ENCODE measurements at places on chromosomes 7 and 10. TPM values are rescaled to one million over a fixed set of nuclear protein-coding genes. Genes with fewer than 3 reads are reported as not detected.

DNA sequence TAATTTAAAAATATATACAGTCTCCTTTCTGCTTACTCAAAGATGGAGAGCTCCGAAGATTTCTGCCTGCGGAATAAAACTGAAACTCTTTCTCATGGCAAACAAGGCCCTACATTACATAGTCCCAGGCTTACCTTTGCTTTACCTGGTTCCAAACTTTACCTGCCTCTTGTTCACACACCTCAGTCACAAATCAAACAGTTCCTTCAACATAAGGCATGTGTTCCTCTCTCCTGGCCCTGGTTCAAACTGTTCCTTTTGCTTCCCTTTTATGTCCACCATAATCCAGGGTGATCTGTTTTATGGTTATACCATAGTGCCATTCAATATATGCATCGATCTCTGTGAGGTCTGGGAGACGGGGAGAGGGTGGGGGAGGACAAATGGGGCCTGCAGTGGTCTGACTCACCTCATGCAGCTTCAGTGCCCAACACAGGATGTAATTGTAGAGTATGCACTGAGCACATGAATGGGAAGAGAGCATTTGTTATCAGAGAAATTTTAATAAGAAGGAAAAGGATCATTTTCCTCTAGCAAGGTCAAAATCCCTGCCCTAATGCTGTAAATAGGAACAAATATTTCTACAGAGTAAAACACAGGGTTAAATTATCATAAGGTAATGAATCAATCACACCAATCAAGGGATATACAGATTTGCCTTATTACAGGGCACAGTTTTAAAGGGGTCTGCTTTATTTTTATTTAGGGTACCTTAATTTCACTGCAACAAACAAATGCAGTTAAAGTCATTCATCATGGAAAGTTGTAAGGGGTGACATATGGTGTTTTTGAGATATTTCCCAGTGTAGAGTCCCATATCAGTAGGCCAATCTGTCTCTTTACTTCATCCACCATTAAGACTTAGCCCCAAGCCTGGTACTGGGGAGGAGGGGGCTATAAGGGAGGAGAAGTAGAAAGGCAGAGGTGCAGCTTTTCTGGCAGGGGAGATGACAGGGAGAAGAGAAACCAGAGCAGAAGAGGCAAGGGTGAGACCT is 88.8 kb upstream of the PDE1C start:
- no peak for DNase-seq

GRCh38 chr7:14635955-14636354 is 266.6 kb downstream of the DGKB start:
- no peak for DNase-seq

GRCh38 chr10:14074062-14074884 is 256.5 kb downstream of the FRMD4A start:
- DNase-seq, result peak; percentile 57

DNA sequence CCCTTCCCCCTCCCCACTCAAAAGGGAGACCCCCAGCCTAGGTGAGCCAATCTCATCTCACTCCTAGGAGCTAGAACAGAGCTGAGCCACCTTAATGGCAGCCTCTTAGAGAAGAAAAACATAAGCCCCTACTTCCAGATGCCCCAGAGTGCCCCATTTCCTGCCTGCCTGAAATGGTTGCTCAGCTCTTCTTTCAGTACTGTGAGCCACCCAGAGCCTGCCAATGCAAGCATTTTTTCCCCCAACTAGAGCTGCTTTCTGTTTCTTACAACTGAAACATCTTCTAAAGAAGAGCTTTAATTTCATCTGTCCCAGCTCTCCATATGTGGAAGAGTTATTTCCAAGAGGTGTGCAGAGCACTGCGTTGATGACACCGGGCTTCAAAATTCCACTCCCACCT is 136.7 kb downstream of the PLPP4 start:
- DNase-seq, result no peak

DNA sequence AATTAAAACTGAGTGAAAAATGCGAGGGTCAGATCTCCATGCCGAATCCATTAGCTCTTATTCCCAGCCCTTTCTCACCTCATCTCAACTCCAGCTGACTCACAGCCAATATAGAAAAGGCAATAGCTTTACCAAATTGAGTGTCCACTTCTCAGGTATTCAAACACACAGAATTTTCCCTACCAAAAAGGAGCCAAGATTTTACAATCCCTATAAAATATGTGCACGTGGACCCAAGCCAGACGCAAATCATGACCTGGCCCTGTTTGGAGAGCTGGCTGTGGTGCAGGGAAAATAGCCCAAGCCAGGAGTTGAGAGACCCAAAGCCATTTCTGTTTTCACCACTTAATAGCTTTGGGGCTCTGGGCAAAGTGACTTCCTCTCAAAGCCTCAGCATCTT is 379.7 kb upstream of the AUTS2 start:
- DNase-seq, result no peak

The MBLAC1 gene
- total RNA-seq, result 4.1 TPM

- no peak for DNase-seq
Observed at GRCh38 chr7:4709187-4709586, 27.1 kb downstream of the FOXK1 start.

The NKX2-3 gene
- 0.19 TPM for total RNA-seq

The FAM107B gene
- total RNA-seq, result 15.8 TPM

GRCh38 chr7:18408461-18408860 is 87.1 kb upstream of the HDAC9 start:
- DNase-seq, result no peak

GRCh38 chr7:45610019-45610418 is 35.9 kb downstream of the ADCY1 start:
- DNase-seq, result no peak

The RNLS gene
- 47.5 TPM for total RNA-seq

DNA sequence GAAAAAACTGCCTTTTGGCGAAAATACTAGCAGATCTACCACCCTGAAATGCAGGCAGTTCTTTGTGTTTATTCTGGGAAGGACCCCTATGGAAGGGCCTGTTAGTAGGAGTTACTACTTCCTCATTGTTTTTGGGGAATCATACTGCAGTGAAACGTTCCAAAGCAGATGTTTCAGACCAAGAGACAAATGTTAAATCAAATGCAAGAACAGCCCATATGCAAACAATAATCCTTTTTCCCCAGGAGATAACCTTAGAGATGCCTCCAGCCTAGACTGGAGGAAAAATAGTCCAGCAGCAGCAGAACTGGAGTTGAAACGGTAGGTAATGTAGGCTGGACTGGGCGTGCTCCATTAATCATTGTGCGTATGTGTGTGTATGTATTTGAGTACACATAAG is 65.9 kb upstream of the VWDE start:
- no peak for DNase-seq

DNA sequence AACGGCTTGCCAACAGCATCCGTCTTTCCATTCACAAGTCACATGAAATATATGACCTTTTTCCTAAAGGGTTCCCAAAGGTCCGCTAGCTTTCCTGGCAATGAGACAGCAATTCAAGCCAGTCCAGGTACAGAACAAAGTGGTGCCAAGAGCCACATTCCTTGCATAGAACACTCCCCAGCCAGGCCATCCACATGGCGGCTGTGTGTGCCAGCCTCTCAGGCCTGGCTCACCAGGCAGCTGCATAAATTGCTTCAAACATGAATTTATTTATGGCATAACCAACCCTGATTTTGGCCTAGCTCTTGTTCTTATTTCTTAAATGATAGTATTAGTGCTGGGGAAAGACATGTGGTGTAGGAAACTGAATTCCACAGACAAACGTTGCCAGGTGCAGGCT is 63.7 kb upstream of the CREB5 start:
- DNase-seq, result no peak

- DNase-seq, result no peak
Observed at GRCh38 chr7:21071561-21072501, 285.1 kb upstream of the SP8 start.

The COBL gene
- total RNA-seq, result 9.2 TPM

DNA sequence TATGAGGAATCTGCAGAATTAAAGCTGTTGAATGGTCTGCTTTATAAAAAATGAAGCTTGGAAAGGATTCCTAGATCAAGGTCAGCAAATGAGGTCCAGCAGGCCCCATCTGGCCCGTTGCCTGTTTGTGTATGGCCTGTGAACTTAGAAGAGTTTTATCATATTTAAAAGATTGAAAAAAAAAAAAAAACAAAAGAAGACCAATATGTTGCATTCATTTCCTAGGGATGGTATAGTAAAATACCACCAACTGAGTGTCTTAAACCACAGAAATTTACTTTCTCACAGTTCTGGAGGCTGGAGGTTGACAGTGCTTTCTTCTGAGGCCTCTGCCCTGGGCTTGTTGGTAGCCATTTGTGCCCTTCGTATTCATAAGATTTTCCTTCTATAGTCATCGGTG is 109.2 kb downstream of the PPP1R3A start:
- DNase-seq, result no peak

DNA sequence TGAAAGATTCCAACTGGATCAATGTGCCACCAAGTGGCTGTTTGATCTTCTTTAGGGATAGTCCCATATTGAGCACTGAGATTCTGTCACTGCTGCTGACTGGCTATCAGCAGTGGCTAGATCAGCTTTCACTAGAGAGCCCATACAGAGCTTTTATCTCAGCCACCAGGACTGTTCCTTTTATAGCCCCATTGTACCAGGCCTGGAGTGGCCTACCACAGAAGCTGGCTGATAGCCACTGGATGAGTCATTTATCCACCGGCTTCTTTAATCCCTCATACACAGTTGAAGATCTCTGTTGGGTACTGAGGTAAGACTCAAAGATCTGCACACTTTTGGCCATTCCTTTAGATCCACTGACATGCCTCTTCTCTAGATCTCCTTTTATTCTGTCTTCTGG is 1101.1 kb downstream of the SORCS3 start:
- DNase-seq, result no peak

GRCh38 chr7:16086743-16087142 is 334.6 kb downstream of the CRPPA start:
- DNase-seq, result no peak

GRCh38 chr10:132648072-132648850 is 110.7 kb downstream of the INPP5A start:
- DNase-seq, result peak; percentile 46

DNA sequence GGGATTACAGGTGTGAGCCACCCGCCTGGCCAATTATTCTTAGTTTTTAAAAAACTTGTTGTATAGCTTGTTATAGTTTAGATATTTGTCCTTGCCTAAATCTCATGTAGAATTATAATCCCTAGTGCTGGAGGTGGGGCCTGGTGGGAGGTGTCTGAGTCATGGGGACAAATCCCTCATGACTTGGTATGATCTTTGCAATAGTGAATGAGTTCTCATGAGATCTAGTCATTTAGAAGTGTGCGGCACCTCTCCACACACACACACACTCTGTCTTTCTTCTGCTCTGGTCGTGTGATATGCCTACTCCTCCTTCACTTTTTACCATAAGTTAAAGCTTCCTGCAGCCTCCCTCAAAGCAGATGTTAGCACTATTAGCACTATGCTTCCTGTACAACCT is 37.2 kb downstream of the FAM149B1 start:
- DNase-seq, result peak; percentile 50

- DNase-seq, result no peak
Observed at GRCh38 chr7:94311515-94311914, 83.2 kb upstream of the COL1A2 start.

DNA sequence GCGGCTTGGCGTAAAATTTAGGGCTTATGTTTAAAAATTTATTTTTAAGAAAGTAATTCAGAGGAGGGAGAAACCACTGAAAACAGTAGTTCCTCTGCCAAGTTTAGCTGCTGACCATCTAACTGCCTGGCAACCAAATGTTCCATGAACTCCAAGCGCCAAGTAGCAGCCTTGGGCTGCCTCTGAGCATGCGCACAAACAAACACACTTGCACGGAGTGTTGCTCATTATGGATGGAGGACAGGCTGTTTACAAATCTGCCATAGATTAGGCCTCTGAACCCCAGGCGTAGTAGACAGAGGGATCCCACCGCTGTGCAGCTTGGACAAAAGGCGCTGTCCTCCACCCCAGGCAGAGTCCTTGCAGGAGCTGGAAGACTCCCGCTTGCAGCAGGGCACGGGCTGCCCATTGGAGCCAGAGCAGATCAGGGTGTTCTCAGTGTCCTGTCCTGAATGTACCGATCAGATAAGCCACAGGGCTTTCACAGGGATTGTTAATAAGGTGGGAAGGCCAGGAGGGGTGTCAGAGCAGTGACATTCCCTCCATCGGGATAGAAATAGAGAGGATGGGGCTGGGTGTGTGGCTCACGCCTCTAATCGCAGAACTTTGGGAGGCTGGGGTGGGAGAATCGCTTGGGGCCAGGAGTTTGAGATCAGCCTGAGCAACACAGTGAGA is 47.7 kb upstream of the LYZL1 start:
- no peak for DNase-seq

DNA sequence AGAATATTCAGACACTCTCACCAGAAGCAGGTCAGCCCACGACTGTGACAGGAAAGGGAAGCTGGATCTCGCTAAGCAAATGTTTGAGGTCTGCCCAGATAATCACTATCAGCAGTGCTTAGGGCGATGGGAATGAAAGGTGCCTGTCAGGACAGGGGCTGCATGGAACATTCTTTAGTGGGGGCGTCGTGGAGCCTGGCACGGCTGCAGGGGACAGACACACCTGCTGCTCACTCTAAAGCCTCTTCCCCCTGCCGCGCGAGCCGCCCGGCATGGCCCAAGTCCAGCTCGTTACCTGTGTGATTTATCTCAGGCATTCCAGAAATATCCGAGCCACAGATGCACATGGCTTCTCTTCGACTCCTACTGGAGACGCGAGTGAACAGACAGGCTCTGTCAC is 235.5 kb downstream of the GLRX3 start:
- DNase-seq, result no peak

The GPER1 gene
- total RNA-seq, result 0.13 TPM

The KLF6 gene
- 15.0 TPM for total RNA-seq

The NKX6-2 gene
- not detected for total RNA-seq

The OR6B1 gene
- total RNA-seq, result not detected

DNA sequence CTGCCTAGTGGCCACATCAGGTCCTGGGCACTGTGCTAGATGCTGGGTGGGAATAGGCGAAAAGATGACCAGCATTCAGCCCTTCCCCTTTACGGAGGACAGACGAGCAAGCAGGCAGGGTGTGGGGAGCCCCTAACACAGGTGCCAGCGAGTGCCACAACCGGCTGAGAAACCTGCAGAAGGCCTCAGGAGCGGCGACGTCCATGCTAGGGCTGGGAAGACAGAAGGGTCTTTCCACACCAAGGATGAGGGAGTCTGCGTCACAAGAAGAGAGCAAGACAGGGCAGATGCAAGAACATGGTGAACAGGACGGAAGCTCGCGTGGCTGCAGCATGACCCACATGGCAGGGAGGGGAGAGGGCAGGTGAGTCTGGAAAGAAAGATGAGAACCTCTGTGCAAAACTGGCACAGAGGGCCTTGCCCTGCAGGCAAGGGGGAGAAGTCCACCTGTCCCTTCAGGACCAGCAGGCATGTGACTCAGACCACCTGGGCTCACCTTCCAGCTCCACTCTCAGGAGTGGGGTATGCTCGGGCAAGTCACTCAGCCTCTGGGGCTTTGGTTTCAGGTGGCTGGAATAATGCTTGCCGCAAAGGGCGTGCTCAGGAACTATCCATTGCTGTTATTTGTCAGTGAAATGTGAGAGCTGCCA is 36.6 kb downstream of the KCNH2 start:
- no peak for DNase-seq
